ENCODE measurements at places on chromosomes 6 and 20. TPM values are rescaled to one million over a fixed set of nuclear protein-coding genes. Genes with fewer than 3 reads are reported as not detected.

- no peak for DNase-seq
- no peaks in the 10 kb centered on the region for H3K27me3 ChIP-seq
- H3K27ac ChIP-seq = no peak overlapping the region
- no peak overlapping the region for H3K4me3 ChIP-seq
Observed at GRCh38 chr6:158369241-158369640, 57.0 kb downstream of the TULP4 start.

DNA sequence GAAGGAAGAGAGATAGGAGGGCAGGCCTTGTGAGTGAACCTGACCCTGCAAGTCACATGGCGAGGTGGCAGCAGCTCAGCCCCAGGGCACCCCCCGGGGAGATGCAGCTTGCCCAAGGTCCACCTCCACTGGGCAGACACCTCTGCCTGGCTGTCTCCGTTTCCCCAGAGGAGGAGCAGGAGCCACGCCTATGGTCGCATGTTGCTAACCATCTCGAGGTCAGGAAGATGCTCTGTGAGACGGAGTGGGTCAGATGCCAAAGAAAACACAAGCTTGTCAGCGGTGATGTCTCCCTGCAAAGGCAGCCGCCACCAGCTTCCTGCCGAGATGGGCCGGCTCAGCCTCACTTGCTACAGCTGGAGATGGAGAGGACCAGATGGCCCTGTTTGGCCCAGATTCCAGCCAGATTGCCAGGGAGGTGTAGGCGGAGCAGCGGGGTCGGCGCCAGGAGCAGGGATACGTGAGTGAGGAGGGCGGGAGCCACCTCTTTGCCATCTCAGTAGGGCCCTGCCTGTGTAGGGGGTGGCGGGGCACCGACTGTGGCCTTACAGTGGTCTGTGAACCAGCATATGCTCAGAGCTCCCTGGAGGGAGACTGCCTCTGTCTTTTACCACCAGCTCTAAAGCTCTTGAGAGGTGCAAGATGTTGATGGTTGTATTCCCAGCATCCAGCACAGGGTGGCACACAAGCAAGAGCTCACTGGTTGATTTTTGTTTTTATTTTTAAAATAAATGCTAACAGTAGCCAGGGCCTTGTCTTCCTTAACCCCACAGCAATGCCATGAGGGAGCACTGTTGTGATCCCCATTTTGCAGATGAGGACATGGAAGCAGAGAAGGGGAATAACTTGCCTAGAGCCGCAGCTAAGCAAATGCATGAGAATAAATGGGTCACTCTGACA, 42.9 kb upstream of the FAM83D start:
- H3K27me3 ChIP-seq = peaks cover 2% of the 10 kb centered on the region
- H3K4me3 ChIP-seq = no peak overlapping the region
- no peak for DNase-seq
- H3K4me1 ChIP-seq = no peaks in the 10 kb centered on the region

GRCh38 chr6:164098857-164099267, 684.3 kb downstream of the QKI start:
- H3K27me3 ChIP-seq = no peaks in the 10 kb centered on the region
- peak; percentile 95 for DNase-seq
- peak overlapping the region; percentile 88 for H3K27ac ChIP-seq
- H3K36me3 ChIP-seq = no peaks in the 10 kb centered on the region

- peaks cover 11% of the 10 kb centered on the region for H3K4me1 ChIP-seq
- no peak overlapping the region for H3K4me3 ChIP-seq
- DNase-seq = no peak
- no peaks in the 10 kb centered on the region for H3K36me3 ChIP-seq
- no peaks in the 10 kb centered on the region for H3K27me3 ChIP-seq
Observed at GRCh38 chr6:157853018-157853805, 30.2 kb downstream of the SNX9 start.

DNA sequence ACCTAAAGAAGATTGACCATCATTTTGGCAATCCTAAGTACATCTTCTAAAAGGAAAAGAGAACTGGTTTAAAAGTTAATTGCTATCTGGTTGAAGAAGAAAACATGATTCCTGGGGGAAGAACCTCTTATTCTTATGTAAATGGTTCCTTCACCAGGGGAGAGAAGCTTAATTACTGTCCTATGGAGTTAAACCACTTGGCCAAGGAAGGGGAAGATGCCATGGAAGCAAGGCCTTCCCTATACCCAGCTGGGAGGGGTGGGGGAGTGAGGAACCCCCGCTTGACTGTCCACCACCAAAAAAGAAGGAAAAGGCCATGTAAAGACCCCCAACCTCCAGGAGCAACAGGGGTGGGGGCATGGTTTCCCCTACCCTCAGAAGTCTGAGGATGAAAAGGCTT, 962.1 kb downstream of the GRIK2 start:
- no peaks in the 10 kb centered on the region for H3K27me3 ChIP-seq
- no peak for DNase-seq
- H3K36me3 ChIP-seq = no peaks in the 10 kb centered on the region
- H3K27ac ChIP-seq = no peak overlapping the region

- H3K27me3 ChIP-seq = no peaks in the 10 kb centered on the region
- H3K4me3 ChIP-seq = no peak overlapping the region
- no peaks in the 10 kb centered on the region for H3K4me1 ChIP-seq
- H3K36me3 ChIP-seq = no peaks in the 10 kb centered on the region
- DNase-seq = no peak
Observed at GRCh38 chr20:45611054-45611453, 18.5 kb upstream of the WFDC10A start.

DNA sequence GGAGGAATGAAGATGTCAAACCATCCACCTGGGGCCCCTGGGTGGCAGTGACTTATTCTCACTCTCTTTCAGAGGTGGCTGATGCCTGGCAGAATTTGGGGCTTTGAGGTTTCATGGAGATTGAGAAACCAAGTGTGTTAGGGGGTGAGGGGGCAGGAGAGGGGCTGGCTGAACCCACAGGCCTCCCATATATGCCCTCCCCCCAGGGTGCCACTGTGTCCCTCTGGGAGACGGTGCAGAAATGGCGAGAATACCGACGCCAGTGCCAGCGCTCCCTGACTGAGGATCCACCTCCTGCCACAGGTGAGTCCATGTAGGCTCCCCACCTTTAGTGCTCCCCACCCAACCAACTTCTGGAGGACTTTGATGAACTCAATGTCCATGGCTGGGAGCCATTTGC, 7.6 kb downstream of the GLP1R start:
- H3K27me3 ChIP-seq = no peaks in the 10 kb centered on the region
- H3K4me1 ChIP-seq = no peaks in the 10 kb centered on the region
- H3K36me3 ChIP-seq = no peaks in the 10 kb centered on the region
- no peak for DNase-seq
- H3K27ac ChIP-seq = no peak overlapping the region

DNA sequence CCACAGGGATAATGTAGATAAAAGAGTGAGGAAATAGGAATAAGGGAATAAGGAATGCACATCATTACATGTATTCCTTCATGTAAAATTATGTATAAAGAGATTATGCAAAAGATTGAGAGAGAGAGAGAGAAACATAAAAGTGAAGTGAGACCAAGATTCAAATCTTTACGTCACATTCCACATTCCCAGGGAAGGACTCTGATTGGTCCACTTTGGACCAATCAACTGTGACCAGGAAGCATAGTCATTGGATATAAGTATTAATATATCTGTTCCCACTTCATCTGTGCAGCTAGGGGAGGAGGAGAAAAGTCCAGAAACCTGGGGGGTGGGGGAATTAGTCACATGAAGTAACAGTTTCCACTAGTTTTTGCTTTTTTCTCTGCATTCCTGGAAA, 66.4 kb downstream of the SLC2A10 start:
- no peak for DNase-seq
- no peak overlapping the region for H3K27ac ChIP-seq
- no peaks in the 10 kb centered on the region for H3K36me3 ChIP-seq
- no peaks in the 10 kb centered on the region for H3K4me1 ChIP-seq
- H3K4me3 ChIP-seq = no peak overlapping the region
- no peaks in the 10 kb centered on the region for H3K27me3 ChIP-seq

- no peaks in the 10 kb centered on the region for H3K4me1 ChIP-seq
- H3K4me3 ChIP-seq = no peak overlapping the region
- DNase-seq = no peak
Observed at GRCh38 chr6:154440022-154440421, 70.5 kb downstream of the CNKSR3 start.

GRCh38 chr6:11374036-11375010, 141.9 kb upstream of the NEDD9 start:
- no peak for DNase-seq
- no peak overlapping the region for H3K27ac ChIP-seq
- H3K27me3 ChIP-seq = no peaks in the 10 kb centered on the region
- no peak overlapping the region for H3K4me3 ChIP-seq
- H3K4me1 ChIP-seq = no peaks in the 10 kb centered on the region

- no peaks in the 10 kb centered on the region for H3K36me3 ChIP-seq
- peaks cover 7% of the 10 kb centered on the region for H3K27me3 ChIP-seq
- H3K4me3 ChIP-seq = no peak overlapping the region
- no peak overlapping the region for H3K27ac ChIP-seq
- no peak for DNase-seq
Observed at GRCh38 chr20:46899621-46900020, 5.0 kb downstream of the EYA2 start.

DNA sequence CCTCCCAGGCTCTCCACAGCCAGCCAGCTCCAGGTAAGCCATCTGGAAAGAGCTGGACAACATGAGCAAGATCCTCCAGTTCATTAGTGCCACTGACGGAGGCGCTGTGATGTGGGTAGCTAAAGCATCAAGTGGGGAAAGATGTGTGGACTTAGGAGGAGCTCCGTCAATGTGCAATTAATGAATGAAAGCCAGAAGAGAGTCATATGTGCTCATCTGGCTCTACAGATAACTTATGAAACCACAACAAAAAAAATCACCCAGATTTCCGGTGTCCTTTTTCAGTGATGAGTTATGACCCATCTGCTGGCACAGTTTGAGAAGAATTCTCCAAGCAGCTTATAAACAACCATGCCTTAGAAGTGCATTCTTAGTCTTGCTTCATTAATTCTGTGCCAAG, 311.7 kb upstream of the PLCB4 start:
- no peaks in the 10 kb centered on the region for H3K4me1 ChIP-seq
- H3K4me3 ChIP-seq = no peak overlapping the region
- H3K36me3 ChIP-seq = no peaks in the 10 kb centered on the region
- DNase-seq = no peak
- H3K27me3 ChIP-seq = no peaks in the 10 kb centered on the region

DNA sequence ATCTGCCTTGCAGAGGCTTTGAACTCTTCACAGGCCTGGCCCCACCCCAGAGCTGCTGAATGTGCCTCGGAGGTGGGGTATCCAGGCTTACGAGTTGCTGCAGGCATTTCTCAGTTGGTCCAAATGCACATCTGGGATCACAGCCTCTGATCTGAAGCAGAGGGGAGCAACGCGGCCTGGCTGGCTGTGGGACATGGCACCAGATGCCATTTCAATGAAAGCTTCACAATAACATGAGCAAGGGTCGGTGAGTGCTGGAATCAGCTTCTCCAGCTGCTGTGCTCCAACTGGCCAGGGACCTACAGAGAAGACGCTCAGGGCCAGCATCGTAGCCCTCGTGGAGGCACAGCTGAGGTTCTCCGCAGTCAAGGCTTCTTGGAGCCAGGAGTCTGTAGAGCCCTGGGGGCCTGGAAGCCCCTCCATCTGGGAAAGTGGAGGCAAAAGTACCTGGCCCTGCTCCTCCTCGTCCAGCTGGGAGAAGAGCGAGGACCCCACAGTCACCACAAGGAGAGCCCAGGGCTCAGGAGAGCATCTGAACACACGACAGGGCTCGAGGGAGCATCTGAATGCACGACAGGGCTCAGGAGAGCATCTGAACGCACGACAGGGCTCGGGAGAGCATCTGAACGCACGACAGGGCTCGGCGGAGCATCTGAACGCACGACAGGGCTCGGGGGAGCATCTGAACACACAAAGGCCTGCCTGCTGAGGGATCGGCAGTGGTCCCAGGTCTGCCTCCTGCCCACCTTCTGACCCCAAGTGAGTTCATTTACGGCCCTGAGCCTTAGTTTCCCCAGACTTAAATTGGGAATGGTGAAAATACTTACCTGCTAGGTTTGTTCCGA, 165.2 kb downstream of the DLL1 start:
- no peak for DNase-seq
- H3K4me1 ChIP-seq = peaks cover 35% of the 10 kb centered on the region
- H3K27me3 ChIP-seq = no peaks in the 10 kb centered on the region
- no peak overlapping the region for H3K4me3 ChIP-seq
- H3K27ac ChIP-seq = peak overlapping the region; percentile 70
- no peaks in the 10 kb centered on the region for H3K36me3 ChIP-seq

- no peak overlapping the region for H3K4me3 ChIP-seq
- no peaks in the 10 kb centered on the region for H3K27me3 ChIP-seq
- H3K36me3 ChIP-seq = no peaks in the 10 kb centered on the region
- H3K27ac ChIP-seq = no peak overlapping the region
- no peaks in the 10 kb centered on the region for H3K4me1 ChIP-seq
- DNase-seq = no peak
Observed at GRCh38 chr6:71533939-71534379, 245.3 kb downstream of the OGFRL1 start.

- no peak overlapping the region for H3K4me3 ChIP-seq
- H3K36me3 ChIP-seq = no peaks in the 10 kb centered on the region
- no peaks in the 10 kb centered on the region for H3K4me1 ChIP-seq
- no peak overlapping the region for H3K27ac ChIP-seq
Observed at GRCh38 chr20:1085492-1086276, 32.7 kb upstream of the PSMF1 start.

DNA sequence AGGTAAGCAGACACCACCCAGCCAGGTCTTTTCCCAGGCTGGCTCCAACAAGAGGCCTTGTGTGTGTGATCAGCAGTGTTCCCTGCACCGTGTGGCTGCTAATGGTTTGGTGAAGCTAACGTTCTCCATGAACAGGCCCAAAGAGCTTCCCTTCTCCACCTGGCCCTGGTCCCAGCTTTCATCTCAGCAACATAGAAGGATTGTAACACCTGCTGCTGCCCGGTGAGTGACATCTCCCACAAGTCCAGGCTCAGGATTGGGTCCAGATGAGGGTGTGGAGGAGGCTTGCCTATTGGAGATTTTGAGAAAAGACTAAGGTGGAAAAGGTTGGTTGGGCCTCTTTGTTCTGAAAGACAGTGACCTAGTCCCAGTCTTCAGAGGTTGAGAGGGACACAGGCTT, 89.6 kb downstream of the TMEM242 start:
- no peak for DNase-seq
- no peak overlapping the region for H3K27ac ChIP-seq
- H3K4me3 ChIP-seq = no peak overlapping the region

- H3K4me3 ChIP-seq = no peak overlapping the region
- H3K27me3 ChIP-seq = no peaks in the 10 kb centered on the region
- H3K4me1 ChIP-seq = no peaks in the 10 kb centered on the region
- no peaks in the 10 kb centered on the region for H3K36me3 ChIP-seq
- DNase-seq = no peak
Observed at GRCh38 chr6:143195349-143195845, 134.7 kb downstream of the AIG1 start.

Gene ULBP2
- not detected for total RNA-seq

Gene ZSCAN26
- 11.1 TPM for total RNA-seq

Gene RAET1L
- total RNA-seq = not detected

Gene MANEA
- 4.5 TPM for total RNA-seq

Gene SH3BGRL2
- total RNA-seq = 8.5 TPM

Gene TUBB2B
- 1.5 TPM for total RNA-seq

Gene BPIFB3
- total RNA-seq = not detected

Gene BNIP5
- total RNA-seq = not detected

Gene HCRTR2
- total RNA-seq = not detected

All from gastrocnemius medialis (tissue), 4 donors.